ENCODE measurements at places on chromosomes 2 and 18.

GRCh38 chr2:154400563-154401290 is 297.8 kb upstream of the KCNJ3 start:
- DNase-seq: no peak

DNA sequence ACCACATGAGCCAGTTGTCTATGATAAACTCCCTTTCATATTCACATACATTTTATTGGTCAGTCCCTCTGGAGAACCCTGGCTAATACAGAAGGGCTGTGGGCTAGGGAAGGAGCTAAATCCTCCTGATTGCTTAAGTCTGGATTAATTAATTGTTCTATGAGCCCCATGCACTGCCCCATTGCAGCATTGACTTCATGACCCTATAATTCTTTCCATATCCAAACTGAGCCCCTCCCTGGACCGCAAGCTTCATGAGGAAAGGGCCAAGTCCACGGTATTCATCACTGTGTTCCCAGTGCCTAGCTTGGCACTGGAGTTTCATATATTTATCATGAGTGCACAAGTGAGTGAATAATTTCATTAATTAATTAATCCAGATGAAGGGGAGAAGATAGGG is 124.0 kb downstream of the MBD2 start:
- DNase-seq: no peak

GRCh38 chr2:160309585-160309984 is 109.5 kb upstream of the ITGB6 start:
- DNase-seq: no peak

- DNase-seq: no peak
These were observed 144.3 kb upstream of the DAPL1 start for GRCh38 chr2:158650646-158651357.

GRCh38 chr2:99802734-99803133 is 312.9 kb upstream of the REV1 start:
- no peak for DNase-seq

DNA sequence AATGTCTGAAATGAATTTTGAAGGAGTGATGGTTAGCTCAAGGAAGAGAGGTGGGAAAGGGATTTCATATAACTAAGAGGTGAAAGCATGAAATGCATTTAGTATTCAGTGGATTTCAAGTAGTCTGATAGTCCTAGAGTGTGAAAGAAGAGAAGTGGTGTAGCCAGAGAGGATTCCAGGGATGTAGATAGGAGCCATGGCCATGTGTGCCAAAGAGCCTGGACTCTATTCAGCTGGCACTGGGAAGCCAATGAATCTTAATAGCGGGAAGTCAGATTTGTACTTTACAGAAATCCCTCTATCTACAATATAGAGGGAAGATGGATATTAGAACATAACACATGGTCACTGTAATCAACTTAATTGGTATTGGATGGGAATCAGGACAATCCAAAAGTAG is 8.3 kb upstream of the BOLL start:
- DNase-seq: no peak

DNA sequence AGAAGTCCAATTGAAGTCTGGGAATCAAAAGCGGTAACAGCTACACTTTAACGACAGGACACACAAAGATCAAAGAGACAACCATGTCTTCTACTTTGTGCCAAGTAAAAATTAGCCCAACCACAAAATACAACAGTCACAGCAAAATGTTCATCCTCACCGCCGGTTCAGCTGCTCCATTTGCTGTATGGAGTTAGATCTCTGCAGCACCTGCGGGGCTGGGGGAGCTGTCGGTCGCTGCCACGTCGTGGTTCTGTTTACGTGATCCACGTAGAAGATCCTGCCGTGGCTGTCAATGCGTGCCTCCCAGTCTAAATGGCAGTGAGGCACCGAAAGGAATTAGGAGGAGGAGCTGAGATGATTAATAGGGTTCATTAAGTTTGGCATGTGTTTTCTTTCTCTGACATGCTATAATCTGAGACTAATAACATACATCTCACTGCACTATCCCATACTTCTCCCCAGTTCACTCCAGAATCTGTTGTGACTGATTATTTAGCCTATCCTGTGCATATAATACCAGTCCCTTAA is 136.5 kb upstream of the STK17B start:
- DNase-seq: no peak

- no peak for DNase-seq
These were observed 567.2 kb downstream of the TMX3 start for GRCh38 chr18:68147728-68148127.

DNA sequence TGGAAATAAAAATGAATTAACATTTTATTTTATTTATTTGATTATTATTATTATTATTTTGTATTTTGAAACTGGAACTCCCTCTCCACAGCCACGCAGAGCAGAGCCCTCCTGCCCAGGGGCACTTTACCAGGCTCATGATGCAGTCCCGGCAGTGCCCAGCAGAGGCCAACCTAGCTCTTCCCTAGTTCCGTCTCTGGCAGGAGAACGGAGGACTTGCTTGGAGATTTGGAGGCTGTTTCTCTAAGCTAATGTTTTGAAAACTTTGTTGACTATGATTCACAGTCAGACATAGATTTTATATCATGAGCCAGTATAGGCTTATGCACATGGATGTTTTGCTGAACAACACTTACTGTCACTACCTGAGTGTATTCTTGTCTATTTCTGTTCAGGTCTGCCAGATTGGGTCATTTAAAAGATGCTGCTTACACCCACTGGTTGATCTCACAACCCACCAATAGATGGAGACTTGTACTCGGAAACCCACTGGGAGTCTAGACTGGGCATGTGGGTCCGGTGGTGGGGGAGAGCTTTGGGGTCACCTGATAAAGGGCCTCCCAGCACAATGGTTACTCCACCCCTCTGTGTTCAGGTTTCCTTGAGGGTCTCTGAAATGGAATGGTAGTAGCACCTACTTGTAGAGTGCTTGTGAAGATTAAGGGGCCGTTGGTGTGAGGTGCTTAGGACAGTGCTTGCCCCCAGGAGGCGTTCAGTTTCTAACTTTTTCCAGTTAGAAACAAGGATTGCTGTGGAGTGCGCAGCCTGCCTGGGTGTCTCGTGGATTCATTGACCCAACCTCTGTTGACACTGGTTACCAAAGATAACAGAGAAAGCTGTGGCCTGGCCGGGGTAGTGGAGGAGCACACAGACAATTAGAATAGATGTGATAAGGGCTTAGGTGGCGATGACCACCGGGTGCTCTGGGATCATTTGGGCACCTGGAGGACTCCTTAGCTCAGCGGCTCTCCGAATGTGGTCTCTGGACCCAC is 177.3 kb downstream of the HAUS1 start:
- peak; percentile 87 for DNase-seq

DNA sequence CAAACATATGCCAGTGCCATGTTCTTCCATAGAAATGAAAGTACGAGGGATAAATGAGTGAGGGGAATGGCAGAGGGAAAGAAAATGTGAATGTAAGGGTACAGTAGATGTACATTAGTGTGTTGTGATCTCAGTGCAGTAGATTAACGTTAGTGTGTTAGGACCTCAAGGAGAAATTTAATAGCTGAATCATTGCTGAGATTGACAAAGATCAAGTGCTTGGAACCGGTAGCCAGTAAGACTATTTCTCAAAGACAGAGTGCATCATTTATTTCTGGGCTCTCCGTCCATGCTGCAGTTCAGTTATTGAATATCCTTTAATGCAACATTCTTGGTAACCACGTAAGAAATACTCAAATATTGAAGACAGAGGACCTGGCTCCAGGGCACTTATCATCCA is 246.0 kb downstream of the PTPRM start:
- DNase-seq: no peak

DNA sequence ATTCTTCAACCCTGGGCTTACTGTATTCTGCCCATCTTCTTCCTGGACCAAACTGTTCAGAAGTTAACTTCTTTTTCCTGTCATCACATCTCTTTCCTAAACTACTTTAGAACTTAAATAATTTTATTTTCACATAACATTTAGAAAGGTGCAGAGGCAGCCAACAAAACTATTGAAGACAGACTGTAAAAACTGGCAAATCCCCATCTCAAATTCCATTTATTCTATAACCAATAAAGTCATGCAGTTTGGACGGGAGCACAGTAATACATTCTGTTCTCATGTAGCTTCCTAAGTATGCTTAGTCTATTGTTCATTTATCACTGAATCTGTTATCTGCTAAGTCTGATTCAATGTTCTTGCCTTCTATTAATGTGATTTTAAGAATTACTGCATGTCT is 99.1 kb downstream of the SMAD2 start:
- DNase-seq: peak; percentile 63

DNA sequence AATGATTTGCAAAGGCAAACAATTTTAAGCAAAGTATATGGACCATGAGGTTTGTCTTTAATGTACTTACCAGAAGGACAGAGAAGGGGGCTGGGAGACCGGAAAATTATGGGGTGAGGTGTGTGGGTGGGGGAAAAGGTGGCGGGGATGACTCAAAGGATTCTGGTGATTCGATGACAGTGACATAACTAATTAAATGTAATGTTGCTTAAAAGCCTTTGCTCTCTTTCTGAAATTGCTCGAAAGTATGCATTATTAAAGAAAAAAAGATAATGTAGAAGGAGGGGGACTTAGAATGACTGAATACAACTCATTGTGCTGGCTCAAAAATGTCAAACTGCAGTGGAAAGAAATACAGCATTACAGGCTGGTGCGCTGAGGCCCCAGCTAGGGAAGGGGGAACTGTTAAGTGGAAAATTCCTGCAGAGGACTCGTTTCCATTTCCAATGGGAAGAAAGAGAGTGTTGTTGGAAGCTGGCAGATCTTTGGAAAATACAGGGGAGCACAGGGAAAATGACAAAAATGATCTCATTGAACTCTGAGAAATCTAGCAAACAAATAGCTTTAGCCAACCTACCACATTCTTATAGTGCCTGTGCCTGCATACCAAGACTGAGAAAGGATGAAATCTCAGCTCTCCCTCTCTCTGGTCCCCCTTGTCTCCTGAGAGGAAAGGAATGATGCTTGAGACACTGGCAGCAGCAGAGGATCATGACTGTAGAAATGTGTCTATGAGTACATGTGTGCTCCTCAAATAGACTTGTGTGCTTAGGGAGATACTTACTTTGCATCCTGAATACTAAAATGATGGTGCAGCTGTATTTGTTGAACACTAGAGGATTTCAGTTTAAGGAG is 632.4 kb downstream of the NYAP2 start:
- DNase-seq: peak; percentile 90

GRCh38 chr2:147006736-147007141 is 838.1 kb upstream of the ACVR2A start:
- peak; percentile 84 for DNase-seq

DNA sequence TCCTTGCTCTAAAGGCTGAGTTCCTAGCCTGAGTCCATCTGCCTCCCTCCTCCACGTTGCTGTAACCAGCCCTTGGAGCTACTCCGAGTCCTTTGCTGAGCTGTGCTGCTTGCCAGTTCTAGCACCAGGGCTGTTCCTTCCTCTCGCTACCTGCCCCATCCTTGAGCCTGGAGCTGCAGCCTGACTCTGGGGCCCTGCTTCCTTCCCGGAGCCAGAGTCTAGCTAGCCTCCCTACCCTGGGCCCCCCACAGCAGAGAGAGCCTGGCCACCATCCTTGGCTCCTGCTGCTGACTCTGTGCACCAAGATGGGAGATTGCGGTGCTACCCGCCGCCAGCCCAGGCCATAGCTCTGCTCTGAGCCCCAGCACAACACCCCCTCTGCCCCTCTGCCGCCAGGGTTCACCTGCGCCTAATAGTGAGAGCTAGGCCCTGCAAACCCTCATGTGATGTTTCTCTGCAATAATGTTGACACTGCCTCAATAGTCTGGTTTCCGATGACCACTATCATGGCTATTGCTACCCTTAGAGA is 135.9 kb upstream of the ASB18 start:
- no peak for DNase-seq

- no peak for DNase-seq
These were observed 631.8 kb upstream of the ID2 start for GRCh38 chr2:8049851-8050571.

DNA sequence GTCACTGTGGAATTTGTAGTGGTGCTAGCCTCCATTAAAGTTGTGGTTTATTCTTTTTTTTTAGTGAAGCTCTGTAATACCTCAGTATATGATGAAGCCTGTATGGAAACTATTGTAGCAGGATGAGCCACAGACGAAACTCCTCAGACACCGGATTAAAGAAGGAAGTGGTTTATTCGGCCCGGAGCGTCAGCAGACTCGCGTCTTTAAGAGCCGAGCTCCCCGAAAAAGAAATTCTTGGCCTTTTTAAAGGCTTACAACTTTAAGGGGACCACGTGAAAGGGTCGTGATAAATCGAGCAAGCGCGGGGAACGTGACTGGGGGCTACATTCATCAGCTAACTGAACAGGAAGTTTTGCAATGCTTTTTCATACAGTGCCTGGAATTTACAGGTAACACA is 8.1 kb upstream of the CCL20 start:
- DNase-seq: peak; percentile 20

DNA sequence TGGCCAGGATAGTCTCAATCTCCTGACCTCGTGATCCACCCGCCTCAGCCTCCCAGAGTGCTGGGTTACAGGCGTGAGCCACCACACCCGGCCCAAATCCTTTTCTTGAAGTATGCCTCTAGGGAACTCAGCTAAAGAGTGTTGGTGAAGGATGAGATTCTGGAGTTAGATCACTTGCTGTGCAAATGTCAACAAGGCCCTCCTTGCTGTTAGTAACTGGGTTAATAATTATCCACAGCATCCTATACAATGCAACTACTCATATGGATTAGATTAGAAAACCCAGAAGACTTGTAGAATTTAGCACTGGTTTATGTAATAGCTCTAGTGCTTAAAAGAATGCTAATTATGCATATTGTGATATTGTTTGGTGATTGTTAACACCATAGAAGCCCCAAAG is 310.8 kb upstream of the TFPI start:
- DNase-seq: no peak

DNA sequence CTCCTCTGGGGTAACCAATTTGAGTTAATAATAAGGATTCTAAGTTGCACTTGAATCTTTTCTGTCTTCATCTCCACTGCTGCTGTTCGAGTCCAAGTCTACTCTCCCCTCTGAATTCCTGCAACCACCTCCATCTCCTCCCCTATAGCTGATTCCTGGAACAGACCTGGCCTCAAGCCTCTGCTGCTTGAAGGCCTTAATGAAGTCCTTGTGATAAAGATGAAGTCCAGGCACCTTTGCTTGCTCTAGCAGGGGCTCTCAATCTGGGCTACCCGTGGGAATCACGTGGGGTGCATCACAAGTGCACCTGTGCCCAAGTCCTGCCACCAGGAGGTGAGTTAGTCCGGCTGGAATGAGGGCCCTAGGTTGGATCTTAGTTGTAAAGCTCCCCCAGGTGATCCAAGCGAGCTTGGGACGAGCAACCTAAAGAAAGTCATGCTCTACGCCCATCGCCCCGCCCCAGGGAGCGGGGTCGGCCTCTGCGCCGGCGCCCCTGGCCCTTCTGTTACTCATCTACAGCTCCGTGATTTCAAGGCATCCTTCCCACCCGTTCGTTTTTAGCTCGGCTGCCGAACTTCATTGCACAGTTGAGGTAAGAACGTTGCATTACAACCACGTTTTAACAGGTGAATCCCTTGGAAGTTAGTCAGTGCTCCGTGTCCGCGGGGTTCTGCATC is 905 bp upstream of the IAH1 start:
- DNase-seq: no peak

- DNase-seq: no peak
These were observed 96.0 kb downstream of the PLB1 start for GRCh38 chr2:28591711-28592335.

- peak; percentile 67 for DNase-seq
These were observed 7.7 kb downstream of the RASGRP3 start for GRCh38 chr2:33484042-33484621.

All from muscle of leg (tissue), 16 donors.